ENCODE measurements at places on chromosomes 1 and 21.

DNA sequence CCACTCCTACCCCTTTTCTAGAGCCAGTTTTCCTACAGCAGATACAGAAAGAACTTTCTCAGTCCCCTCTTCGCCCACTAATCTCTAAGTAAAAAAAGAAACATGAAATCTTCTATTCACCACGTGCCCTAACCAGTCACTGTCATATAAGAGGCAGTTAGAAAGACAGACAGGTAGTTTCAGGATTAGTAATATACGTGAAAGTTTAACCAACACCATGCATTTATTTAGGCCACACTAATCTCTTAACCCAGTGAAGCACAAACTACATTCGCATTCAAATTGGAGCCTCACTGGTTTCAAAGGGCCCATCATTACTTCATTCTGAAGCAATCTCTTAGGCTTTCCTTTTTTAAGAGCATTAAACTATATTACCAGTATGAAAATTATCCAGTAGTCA, 10.1 kb downstream of the GPATCH2 start:
- no peak for DNase-seq

- no peak for DNase-seq
Measured at GRCh38 chr21:28104346-28104745, 888.3 kb downstream of the LTN1 start.

DNA sequence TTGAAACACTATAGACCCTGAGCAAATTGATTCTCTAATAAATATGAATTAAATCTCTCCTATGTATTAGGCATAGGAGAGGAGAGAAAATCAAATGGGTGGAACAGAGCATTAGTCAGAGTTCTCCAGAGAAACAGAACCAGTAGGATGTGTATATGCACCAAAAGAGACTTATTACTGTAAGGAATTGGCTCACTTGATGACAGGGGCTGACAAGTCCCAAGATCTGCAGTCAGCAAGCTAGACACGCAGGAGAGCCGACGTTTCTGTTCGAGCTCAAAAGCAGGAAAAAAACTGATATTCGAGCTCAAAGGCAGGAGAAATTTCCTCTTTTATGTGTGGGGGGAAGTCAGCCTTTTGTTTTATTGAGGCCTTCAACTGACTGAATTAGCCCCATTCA, 259.2 kb upstream of the KAZN start:
- DNase-seq, result no peak

DNA sequence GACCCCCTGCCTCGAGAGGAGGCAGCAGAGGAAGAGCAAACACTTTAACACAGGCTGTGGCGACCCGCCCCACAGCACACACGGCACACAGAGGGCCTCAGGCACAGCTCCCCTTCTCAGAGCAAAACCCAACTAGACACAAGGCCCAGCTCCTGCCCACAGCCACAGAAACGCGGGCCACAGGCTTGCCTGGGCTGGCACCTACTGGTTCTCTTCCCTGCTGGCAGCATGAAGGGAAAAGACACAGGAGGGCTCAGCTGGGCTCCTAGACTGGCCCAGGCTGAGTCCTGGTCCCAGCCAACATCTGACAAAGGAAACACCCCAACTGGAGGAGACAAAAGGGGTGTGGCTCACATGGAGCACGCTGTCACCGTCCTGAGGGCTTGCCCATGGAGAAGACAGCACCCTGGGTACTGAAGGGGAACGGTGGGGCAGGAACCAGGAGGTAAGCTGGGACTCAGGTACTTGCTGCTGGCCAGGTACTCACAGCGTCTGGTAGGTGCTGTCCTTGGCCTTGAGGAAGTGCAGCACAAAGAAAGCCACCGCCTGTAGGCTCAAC, 3.5 kb downstream of the CD164L2 start:
- DNase-seq, result no peak

GRCh38 chr1:156682166-156682890, 5.1 kb upstream of the NES start:
- DNase-seq, result no peak

GRCh38 chr1:101843160-101843559, 153.6 kb downstream of the OLFM3 start:
- DNase-seq, result no peak

GRCh38 chr1:193283016-193283415, 96.6 kb upstream of the B3GALT2 start:
- DNase-seq, result peak; percentile 16

DNA sequence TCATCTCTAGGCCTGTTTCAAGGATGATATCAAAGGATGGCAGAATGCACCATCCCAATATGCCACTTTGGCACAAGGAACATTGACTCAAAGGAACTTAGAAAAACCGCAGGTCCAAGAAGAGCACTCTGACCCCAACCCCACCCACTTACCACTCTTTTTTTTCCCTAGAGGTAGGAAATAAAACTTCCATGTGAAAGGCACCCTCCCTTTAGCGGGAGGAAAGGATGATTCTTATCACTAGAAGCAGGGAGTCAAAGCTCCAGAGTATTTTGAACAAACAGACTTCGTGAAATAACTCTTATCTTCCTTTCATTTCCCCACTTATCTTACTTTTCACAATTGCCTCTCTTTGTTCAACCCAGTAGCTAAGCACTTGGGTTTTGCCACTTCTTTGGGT, 22.2 kb downstream of the PSMG1 start:
- DNase-seq, result no peak

GRCh38 chr1:204065174-204065985, 7.5 kb upstream of the SOX13 start:
- no peak for DNase-seq

DNA sequence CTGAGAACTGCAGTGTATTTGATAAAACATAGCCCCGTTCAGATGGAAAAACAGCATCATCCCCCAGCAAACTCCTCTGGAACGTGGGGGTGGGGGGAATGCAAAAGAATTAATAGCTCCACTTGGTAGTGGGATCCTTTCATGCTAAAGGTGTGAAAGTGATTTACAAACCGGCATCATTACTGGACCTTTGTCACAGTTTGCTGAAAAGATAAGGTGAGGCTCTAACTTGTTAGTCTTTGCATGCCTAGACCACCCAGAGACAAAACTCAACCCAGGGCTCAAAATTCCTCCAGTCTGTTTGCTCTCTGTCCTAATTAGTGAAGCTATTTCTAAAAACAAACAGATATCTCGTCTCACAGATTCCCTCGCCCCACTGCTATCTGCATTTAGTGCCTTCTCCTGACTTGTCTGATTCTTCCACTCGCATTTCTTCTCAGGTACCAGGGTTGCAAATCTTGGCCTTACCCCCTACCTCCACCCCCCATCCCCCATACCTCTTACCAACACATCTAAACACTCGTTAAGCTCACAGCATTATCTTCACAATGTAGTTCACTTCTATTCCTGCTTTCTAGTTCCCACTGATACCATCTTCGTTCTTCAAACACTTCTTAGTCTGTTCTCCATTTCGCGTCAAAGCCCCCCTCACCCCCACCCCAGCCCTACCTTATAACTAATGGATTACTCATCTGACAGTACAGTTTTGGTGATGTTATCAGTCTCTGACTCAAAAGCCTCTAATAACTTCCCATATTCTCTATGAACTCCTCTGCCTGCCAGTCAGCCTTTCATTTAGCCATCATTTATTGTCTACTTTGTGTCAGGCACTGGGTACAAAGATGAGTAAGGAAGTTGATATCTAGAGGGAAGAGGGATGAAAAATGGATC, 11.8 kb downstream of the IER5 start:
- DNase-seq, result no peak

GRCh38 chr1:114011796-114012195, 32.5 kb downstream of the OLFML3 start:
- DNase-seq, result no peak

DNA sequence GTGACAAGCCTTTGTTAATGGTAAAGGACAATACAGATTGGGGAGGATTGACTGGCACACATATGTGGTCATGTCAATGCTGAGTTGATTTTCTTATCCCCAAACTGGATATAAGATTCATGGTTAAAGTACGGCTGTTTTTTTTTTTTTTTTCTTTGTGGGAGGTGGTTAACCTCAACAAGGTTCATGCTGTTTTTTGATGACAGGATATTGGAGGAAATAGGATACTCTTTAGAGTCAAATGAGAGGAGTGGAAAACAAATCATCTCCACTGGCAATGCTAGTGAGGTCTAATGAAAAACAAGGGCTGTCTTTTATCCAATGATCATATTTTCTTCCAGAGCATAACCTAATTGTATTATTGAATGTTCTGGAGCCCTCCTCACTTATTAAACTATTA, 140.2 kb downstream of the FAM78B start:
- DNase-seq, result no peak

GRCh38 chr1:9826616-9827015, 2.9 kb upstream of the CLSTN1 start:
- DNase-seq, result no peak

DNA sequence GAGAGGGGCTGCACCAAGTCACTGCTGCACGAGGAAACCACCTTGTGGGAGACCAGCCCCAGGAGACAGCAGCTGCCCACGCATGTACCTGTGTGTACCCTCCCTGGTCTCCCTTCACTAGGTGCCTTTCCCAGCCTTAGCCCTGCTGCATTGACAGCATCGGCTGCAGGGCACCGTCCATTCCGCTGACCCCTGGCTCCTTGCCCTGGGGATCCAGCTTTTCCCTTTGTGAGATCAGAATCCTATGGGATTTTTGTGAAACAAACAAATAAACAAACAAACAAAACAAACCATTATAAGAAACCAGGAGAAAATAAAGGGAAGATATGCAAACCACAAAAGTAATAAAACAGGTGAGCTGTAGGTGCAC, 2.1 kb downstream of the STUM start:
- DNase-seq, result no peak

DNA sequence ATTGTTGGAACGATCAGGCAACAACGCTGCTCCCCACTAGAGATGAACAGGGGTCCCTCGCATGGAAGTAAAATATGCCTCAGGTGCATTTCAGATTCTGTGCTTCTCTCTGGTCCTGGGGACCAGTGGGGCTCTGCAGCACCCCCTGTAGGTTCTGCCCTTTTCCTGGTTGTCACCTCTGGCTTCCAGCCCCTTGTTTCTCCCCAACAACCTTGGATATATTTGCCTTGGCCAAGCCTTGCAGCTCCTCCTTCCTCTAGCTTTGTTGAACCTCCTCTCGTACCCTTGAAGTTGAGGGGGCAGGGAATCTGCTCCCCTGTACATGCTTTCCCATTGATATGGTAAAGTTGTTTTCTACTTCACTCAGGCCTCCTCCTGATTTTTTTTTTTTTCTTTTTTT, 5.4 kb upstream of the RGSL1 start:
- DNase-seq, result no peak
